ENCODE measurements at places on chromosomes 12 and 14.

GRCh38 chr14:40345334-40345733 lies 913.1 kb upstream of the FBXO33 start:
- DNase-seq: no peak

DNA sequence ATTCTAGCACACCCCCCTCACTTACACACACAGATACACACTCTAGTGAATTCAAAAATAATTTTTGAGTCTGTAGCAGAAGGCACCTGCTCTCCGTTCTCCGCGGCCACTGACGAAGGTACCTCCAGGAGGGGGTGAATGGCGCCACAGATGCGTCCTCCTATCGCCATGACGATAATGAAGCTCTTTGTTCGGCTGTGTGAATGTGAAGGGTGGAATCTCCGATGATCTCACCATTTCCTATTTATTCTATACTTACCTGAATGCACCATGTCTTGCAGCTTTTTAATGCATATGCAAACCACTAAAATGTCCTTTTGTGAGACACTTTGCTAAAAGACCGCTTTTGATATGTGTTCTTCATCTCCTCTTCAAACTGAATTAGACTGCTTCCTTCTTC lies 162.7 kb downstream of the EGLN3 start:
- DNase-seq: no peak

DNA sequence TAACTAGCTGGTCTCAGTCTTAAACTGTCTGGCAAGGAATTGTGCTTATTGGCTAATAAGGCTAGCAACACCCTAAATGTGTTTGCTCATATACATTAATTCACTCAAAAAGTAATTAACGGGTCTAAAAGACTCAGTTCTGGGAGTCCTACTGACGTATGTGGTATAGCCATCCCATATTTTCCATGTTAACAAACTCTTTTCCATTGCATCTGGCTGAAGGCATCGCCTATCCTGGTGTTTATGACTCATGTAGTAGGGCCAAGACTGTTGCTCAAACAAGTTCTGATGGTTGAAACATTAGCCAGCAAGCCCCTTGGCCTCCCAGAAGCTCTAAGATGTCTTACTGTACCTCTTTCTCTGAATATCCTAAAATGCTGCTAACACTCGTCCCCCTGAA lies 98.5 kb downstream of the PHLDA1 start:
- DNase-seq: no peak

- no peak for DNase-seq
Measured at GRCh38 chr14:23206422-23207145, 23.1 kb upstream of the SLC7A8 start.

GRCh38 chr12:107311682-107312081 lies 218.3 kb upstream of the CRY1 start:
- no peak for DNase-seq

DNA sequence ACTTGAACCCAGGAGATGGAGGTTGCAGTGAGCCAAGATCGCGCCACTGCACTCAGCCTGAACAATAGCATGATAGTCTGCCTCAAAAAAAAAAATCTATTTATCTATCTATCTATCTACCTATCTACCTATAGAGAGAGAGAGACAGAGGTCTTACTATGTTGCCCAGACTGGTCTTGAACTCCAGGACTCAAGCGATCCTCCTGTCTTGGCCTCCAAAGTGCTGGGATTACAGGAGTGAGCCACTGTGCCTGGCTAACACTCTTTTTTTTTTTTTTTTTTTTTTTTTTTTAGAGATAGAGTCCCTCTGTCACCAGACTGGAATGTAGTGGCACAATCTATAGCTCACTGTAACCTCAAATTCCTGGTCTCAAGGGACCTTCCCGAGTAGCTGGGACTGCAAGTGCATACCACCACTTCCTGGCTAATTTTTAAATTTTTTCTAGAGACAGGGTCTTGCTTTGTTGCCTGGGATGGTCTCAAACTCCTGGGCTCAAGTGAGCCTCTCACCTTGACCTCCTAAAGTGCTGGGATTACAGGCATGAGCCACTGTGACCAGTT lies 1.9 kb downstream of the FAM186A start:
- DNase-seq: no peak

GRCh38 chr14:101398011-101398410 lies 163.3 kb upstream of the DIO3 start:
- no peak for DNase-seq

- DNase-seq: no peak
Measured at GRCh38 chr12:7638064-7638759, 27.5 kb downstream of the APOBEC1 start.

- no peak for DNase-seq
Measured at GRCh38 chr12:71208053-71208685, 50.4 kb upstream of the TSPAN8 start.

DNA sequence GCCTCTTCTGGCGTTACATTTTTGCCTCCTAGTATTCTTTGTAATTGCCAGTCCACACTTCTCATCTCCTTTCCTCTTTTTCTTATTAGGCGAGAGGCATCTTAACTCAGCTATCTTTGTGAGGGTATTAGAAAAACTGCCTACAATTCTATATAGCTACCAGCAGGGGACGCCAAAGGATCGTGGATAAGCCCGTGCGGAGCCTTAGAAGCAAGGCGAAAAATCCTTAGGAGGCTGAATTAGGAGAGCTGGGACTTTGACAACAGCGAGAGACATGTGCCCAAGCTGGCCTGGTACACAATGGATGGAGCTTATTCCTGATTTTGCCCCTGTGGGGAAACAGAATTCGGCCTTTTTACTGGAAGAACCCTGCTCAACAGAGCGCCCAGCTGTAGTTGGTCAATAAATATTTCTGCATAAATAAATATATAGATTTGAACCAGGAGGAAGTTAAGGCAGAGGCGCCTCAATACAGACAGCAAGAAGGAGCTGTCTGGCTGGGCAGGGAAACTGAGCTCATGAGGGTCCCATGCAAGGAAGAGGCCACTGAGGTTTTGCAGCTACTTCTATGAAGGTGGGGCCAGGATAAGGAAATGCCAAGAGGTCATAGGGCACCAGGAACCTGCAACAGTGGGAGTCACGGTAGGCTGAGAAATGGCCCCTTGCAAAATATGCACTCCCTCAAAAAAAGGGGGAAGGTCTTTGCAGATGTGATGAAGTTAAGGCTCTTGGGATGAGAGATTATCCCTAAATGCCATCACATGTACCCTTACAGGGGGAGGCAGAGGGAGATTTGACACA lies 14.6 kb upstream of the RBM19 start:
- no peak for DNase-seq

DNA sequence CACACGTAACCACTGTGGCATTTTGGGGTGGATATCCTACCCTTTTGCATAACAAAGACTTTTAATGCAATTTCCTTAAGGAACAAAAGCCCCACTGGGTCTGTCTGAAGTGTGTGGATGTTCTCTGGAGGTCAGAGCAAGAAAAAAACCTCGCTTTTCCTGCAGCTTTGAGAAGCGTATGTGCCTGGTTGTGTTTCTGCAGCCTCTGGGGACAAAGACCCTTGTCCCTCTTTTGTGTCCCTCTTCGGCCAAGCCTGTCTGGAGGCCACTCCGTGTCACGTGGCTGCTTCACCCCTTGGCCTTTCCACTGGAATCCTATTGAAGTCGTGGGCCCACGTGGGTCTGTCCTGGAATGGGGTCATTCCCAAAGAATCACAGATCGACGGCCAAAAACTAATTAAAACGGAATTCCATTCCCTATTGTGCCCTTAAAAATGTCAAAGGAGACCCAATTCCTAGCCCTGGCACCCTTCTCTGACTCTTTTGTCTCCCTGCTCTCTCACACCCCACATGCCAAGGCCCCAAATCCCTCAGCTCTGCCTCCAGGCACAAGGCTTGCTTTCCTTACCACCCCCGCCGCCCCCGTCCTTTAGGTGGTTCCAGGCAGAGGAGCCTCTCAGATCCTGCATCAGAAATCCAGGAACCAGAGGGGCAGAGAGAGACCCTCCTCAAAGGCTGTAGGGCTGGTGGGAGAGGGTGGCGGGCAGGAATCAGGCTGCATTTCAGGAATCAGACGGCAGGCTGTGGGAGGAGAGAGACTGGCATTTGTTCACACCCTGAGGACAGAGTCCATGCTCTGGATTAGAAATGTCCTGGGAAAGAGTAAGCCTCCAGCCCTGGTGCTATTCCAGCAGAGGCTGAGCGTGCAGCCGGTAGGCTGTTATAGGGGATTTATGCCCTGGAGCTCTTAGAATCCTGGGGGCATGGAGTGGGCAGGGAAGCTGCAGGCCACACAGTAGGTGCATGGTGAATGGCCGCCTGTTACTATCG lies 12.6 kb upstream of the CYP46A1 start:
- DNase-seq: no peak

DNA sequence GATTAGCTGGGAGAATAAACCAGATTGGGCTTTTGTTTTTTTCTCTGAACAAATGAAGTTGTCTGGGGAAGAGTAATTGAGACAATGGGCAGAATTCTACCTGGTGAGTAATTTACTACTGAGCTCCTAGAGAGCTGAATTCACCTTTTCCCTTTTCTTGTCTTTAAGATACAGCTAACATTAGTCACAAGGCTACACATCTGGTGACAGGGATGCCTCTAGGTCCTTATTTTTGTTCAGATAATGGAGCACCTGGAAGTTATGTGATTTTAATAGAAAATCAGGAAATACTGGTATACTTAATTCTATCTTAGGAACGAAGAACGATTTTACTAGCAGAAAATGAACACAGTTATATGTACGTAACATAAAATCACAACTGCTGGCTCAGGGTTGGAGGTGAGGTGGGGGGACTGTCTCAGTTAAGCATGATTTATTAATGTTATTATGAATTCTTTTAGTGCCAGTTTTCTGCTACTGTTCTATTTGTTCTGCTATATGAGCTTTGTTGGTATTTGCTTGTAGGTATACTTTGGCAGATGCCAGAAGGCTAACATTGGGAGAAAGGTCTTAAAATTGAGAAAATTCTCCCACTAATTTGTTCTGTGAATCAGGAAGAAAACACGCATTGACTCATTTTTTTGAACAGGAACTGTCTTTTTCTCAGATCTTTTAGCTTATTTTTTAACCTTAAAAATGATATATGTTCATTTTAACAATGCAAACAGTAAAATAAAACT lies 482.7 kb upstream of the RGS6 start:
- DNase-seq: no peak

DNA sequence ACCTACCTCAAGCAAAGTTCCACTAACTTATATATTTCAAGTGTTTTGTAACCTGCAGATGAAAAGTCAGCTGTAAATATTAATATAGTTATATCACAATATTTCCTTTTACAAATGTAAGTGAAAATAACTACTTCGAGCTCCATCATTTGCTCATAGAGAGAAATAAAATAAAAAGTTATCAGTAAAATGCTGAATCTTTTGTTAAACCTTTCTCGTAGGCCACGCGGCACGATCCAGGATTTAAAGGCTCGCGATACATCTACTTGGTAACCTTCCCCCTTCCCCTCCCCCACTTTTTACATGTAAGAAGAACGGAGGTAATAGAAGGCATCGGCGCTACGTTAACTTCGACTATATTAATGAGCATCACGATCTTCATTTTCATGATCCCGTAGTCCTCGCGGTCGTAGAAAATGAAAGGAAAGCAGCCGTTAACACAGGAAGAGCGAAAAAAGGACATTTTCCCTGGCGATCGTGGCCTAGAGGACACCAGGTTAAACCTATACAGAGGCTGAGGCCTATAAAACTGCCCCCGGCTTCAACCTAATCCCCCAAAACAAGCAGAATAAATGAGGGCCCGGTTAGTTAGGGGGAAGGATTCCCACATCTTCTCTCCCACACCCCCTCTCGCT lies 508 bp downstream of the HNRNPC start:
- DNase-seq: no peak

GRCh38 chr12:89475203-89475990 lies 49.2 kb downstream of the GALNT4 start:
- no peak for DNase-seq

DNA sequence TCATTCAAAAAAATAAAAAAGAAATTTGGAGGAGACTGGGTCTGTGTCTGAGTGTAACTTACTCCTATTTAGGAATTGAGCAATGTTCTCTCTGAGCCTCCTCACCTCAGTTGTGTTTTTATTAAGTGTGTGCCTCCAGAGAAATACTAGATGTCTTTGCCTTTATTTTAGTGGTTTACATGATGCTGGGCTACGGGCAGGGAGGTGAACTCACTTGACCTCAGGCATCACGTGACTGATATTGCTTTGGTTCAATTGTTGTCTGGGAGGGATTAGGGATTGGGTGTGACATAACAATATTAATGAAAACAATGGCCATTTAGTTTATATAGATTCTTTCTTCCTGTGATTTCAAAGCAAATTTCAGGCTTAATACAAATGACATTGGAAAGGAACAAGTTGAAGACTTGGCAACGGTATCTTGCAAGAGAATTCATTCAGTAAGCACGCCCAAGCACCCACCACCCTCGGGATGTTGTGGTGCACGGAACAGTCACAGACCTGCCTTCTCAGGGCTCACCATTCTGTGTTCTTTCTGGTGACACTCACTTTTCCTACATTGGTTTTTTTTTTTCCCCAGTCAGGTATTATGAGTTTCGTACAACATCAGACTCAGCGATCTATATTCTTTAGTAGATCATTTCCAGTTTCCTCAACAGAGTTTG lies 77.5 kb downstream of the BMP4 start:
- DNase-seq: no peak

GRCh38 chr12:45944771-45945170 lies 45.6 kb downstream of the SCAF11 start:
- no peak for DNase-seq

DNA sequence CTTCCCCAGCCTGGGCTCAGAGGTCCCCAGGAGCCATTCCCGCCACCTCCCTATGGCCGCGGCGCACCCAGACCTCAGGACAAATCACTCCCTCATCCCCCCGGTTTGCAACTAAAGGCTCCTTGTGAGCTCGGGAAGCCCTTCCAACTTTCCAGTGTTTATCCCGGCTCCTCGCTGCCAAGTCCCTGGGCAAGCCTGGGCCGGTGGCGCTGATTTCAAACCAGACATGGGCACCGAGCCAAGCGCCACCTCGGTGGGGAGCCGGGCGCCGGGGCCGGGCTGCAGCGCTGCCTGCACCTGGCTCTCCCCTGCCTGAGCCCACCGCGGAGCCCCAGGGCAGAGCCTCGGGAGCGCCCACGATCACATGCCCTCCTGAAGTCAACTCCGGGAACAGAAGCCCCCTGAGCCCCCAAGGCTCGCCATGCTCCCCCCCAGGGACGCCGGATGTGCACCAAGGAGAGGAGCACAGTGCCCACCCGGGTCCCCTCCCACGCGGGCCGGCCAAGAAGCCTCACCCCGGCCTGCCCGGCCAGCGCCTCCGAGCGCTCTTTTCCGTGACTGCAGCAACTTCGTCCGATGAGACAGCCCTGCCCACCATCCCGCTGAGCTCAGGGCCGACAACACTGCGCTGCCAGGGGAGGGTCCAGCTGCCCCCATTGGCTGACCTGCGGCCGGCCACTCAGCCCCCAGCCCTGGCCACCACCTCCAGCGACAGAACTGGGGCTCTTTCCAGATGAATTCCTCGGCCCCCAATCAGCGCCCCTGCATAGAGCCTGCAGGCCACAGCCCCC lies 50.0 kb downstream of the NCOR2 start:
- no peak for DNase-seq

DNA sequence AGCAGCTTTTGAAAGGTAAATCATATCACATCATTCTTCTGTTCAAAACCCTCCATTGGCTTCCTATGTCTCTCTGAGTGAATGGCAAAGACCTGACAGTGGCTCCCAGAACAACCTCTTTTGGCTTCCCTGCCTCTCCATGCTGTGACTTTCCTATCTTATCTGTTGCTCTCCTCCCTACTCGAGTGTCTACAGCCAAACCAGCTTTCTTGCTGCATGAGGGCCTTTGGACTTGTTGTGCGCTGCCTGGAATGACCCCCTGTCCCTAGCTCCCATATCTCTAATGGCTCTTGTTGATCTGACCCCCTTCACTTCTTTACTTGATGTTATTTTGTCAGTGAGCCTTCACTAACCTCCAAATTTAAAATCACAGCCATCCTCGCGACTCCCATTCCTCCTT lies 2.5 kb downstream of the SYNE2 start:
- no peak for DNase-seq

- no peak for DNase-seq
Measured at GRCh38 chr14:101464310-101464983, 96.8 kb upstream of the DIO3 start.
